ENCODE measurements at places on chromosomes 11 and 22.

- no peak for DNase-seq
These were observed 494 bp downstream of the ZDHHC5 start for GRCh38 chr11:57668434-57668782.

GRCh38 chr11:3000032-3000961, 8.2 kb upstream of the NAP1L4 start:
- peak; percentile 90 for DNase-seq

- DNase-seq: no peak
These were observed 277.4 kb downstream of the FAM76B start for GRCh38 chr11:95512177-95512576.

DNA sequence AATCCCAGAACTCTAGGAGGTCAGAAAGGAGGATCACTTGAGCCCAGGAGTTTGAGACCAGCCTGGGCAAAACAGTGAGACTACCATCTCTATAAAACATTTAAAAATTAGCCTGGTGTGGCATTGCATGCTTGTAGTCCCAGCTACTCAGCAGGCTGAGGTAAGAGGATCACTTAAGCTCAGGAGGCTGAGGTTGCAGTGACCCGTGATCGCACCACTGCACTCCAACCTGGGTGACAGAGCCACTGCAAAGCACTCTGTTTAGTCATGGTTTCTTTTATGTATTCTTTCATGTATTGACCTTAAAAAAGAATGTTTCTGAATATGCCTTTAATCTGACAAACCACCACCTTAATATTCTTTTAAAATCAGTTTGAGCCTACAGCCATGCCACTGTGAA, 52.2 kb downstream of the BIRC2 start:
- no peak for DNase-seq

- DNase-seq: no peak
These were observed 20.0 kb downstream of the APLP2 start for GRCh38 chr11:130089674-130090073.

GRCh38 chr22:47540011-47540410, 777.6 kb downstream of the TBC1D22A start:
- no peak for DNase-seq

DNA sequence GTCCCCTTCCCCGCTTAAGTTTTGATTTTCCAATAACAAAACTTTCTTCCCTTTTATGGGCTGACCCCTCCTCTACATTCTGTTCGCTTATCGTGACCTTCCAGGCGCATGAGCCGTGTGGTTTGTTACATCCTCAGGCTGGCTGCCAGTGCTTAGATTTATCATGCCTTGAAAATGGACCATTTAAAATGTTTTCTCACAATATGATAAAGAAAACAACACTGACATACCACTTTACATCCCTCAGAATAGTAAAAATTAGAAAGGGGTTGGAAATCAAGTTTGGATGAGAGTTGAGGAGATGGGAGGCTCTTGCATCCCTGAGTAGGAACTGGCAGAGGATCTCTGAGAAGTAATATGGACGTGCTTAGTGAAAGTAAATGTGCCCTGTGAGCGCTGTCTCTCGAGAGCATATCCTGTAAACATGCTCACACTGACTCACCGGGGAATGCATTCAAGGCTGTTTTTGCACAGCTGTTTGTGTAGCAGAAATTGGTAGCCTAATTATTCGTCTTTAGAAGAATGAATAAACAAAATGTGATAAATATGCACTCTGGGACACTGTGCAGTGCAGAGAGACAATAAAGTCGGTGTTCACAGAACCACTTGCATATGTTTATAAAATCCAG, 17.1 kb upstream of the TOLLIP start:
- no peak for DNase-seq

DNA sequence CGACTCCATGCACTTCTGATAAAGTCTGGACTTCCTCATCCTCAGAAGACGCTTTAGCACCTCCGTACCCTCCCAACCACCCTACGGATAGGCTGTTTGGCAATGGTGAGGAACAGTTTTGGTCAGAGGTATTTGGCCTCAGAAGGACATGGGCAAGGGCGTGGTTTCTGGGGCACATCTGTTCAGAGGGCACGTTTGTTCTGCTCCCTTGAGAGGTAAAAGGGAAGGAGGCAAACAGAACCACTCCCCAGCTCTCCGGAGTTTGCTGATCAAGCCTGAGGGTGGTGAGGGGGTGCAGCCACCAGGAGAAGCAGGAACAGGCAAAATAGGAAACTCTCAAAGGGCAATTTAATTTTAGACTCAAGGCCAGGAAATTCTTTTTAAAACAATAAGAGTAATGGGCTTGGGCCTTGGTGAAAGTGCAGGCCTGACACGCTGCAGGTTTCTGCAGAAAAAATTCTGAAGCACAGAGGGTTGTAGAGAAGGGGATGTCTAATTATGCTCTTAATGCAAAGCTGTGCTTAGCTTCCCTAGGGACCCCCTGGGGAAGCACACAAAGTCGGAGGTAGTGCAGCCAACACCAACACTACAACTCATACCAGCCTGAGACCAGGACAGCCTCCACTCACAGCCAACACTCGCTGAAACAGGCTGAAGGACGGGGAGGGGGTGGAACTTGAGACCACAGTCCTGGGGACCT, 23.3 kb downstream of the ETS1 start:
- no peak for DNase-seq

DNA sequence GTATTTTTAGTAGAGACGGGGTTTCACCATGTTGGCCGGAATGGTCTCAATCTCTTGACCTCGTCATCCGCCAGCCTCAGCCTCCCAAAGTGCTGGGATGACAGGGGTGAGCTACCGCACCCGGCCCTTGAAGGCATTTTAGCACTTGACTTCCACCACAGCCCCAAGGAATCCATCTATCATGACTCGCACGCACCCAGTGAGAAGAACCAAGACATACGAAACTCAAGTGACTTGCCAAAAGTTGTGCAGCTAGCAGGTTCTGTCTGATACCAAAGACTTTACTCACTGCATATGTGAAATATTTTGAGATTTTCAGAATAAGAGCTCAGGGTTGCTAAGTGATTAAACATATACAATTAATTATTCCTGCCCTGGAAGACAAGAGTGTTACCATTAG, 21.0 kb downstream of the FLI1 start:
- no peak for DNase-seq

GRCh38 chr22:24138649-24139420, 42.5 kb upstream of the SUSD2 start:
- DNase-seq: no peak

DNA sequence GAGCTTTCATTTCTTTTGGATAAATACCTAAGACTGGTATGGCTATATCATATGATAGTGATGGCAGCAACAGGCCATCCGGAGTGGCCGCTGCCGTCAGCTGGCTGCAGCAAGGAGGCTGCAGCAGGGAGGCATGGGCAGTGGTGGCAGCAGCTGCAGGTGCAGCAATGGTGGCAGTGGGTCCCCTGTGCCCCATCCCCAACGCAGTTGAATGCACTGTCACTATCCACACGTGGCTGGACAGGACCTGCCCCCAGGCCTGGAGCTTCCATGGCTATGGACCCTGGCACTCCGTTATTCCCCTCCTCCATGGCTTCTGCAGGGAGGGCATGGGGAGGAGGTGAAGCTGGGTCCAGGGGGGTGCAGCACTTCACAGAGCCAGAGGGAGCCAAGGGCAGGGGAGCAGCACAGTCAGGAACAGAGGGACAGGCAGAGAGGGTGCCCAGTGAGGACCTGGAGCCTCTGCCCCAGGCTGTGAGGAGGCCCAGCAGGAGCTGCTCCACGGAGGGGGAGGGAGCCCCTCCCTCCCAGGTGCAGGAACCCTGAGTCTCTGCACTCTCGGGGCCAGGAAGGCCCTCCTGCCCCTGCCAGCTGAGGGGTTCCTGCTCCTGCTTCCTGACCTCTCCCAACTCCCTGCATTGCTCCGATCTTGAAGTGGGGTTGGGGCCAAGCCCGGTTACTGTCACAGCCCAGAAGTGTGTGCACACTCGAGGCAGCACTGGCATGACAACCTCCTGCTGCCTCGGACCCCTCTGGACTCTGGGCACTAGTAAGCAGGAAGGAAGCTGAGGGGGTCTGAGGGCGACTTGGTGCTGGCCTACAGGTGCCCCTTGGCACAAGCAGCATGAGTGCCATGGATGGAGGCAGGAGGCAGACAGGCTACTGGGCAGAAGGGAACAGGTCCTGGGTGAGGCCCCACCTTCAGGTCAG, 466.3 kb downstream of the GUCY1A2 start:
- no peak for DNase-seq

- no peak for DNase-seq
These were observed 7.4 kb downstream of the EHD1 start for GRCh38 chr11:64870893-64871466.

DNA sequence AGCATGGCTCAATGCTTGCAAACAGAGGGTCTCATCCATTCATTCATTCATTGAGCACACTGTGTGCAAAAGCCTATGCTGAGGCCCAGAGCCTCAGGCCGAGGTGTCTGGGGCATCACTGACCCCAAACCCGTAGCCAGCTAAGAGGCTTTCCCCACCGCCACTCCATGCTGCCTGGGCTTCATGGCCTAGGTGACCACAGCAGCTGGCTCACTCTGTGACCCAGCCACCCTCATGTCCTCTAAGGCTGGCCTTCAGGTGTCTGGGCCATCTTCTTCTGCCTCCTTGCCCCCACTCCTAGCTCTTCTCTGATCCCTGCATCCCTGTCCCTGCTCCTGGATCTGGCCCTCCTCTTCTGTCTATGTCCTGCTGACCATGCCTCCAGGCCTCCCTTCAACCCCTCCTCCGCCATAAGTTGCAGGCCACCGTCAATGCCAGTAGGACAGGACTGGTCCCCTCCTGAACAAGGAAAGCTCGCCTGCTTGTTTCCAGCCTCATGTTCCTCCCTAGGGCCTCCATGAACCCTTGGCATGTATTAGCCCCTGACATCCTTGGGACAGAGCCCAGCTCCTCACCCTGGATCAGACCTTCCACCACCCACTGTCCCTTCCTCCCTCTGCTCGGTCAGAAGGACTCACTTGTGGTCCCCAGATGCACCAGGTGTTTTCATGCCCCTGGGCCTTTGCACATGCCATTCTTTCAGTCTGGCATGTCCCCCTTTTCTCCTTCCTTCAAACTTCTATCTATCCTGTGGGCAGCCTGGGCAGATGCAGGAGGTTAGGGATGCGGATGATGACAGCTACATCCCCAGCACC, 92.8 kb downstream of the MYEOV start:
- DNase-seq: no peak

DNA sequence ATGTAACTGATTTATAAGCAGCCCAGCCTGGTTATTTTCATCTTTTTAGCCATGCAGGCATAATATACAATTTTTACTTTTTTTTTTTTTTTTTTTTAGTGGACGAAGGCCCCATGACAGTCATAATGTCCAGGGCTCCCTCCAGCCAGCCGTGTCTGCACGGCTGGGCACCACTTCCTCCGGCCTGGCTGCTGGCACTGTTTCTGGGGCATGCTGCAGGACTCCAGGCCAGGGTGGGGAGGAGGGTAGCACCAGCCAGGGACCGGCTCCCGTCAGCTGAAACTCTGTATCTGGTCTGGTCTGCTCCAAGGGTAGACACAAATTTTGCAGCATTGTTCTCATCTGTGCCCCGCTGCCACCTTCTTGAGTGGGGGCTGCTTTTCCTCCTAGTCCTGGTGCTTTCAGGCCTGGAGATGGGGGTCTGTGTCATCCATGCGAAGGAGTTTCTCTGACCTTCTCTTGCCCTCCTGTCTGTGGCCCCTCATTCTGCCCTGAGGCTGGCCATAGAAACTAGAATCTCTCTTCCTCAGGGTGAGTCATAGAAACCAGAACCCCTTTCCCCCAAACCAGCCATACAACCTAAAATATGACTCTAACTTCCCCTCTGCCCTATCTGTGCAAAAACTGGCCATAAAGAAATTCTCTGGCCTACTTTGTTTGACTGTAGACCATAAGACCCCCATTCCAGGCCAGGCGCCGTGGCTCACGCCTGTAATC, 9.2 kb upstream of the RRP7A start:
- no peak for DNase-seq

DNA sequence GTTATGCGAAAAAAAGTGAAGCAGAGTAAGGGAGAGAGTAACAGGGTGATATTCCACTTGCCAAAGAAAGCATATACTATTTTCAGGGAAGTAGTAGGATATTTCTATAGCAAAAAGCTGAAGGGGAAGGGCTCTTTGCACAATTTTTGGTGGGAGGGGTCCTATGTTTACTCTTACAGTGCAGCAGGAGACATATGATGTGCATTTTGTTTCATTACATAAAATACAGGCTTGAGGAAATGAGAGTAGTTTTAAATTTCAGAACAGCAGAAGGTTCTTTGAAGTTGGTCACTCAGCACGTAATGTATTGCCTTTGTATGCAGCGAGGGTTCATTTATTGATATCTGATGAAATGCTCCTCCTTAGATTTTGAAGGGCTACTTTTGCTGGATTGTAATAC, 3.1 kb upstream of the PIK3IP1 start:
- DNase-seq: no peak

- DNase-seq: no peak
These were observed 12.3 kb downstream of the LRRC32 start for GRCh38 chr11:76658231-76658630.

- no peak for DNase-seq
These were observed 5.6 kb downstream of the DDX10 start for GRCh38 chr11:108670451-108670850.

DNA sequence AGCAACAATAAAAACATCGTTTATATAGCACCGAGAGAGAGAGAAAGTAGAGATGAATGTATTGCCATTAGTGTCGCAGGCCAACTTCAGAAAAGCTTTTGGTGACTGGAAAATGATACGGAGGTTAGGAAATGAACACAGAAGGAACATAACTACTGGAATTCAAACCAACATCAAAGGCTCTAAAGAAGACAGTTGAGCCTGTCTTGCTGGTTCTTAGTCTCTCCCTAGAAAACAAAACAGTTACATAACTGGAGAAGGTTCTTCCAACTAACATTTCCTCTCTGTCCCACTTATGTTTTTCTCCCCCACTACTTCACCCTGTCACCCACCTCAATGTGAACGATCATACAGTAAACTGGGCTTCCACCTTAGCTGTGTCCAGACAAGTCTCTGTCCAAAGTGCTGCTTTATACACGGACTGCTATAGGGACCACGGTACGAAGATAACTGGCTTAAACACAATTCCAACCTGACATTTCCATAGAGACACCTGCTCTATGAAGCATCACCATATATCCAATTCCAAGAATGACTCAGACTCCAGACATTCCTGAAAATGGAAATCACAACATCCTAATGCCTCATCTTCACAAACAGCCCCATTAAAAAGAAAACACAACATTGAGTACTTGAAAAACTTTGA, 85.2 kb upstream of the ARHGAP32 start:
- no peak for DNase-seq

GRCh38 chr11:132057266-132057665, 686.9 kb downstream of the NTM start:
- no peak for DNase-seq

All from C1 segment of cervical spinal cord (tissue), 14 donors.